Cerebellar cortex (tissue), 1 donor: ENCODE measurements at places on chromosomes 16 and 17.

DNA sequence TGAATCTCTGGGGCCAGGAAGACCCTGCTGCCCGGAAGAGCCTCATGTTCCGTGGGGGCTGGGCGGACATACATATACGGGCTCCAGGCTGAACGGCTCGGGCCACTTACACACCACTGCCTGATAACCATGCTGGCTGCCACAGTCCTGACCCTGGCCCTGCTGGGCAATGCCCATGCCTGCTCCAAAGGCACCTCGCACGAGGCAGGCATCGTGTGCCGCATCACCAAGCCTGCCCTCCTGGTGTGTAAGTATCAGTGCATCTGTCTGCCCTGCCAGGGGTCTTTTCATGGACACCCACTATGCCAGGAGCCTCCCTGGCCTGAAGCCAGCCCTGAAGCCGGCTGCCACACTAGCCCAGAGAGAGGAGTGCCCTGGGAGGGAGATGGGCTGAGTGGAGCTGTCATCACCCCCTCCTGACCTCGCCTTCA is at the start of gene CETP:
CETP (plus strand) TSS at position 100 of the 431 bp plus-strand sequence; CDS start at position 130, 30 bp downstream.
- no peak for DNase-seq

DNA sequence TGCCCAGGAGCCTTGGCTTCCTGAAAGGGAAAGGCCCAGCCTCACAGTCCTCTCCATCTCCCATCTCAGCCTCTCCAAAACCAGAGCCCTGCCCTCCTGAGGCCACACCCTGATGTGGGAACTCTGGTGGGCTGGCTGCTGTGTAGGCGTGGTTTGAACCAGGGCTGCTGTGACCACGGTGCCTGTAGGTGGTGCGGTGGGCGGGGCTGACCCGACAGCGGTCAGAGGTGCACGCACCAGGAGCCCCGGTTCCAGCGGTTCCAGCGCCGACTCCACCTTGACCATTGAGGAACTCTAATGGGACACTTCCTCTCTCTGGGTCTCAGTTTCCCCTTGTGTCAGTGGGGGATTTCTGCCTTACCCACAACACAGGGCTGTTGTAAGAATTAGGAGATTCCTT is 2.4 kb downstream of the RAP1GAP2 start:
- DNase-seq, result no peak

DNA sequence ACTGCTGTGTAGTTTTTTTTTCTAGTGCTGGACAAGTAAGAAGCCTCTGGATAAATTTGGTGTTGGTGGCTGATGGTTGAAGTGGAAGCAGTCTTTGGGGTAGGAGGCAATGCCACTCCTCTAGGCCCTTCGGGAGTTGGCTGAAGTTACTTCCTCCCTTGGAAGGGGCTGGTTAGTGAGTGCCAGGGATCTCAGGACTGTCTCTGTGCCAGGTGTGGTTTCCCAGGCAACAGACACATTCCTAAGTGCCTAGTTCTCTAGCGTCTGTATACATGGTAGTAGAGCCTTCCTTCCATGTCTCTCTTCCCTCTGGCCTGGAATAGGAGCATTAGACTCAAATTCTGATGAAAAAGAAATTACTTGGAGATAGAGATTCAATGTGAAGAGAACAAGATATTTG is 15.3 kb downstream of the TMEM98 start:
- DNase-seq, result no peak

GRCh38 chr17:81966343-81967243 is 5.6 kb upstream of the NOTUM start:
- DNase-seq, result no peak

DNA sequence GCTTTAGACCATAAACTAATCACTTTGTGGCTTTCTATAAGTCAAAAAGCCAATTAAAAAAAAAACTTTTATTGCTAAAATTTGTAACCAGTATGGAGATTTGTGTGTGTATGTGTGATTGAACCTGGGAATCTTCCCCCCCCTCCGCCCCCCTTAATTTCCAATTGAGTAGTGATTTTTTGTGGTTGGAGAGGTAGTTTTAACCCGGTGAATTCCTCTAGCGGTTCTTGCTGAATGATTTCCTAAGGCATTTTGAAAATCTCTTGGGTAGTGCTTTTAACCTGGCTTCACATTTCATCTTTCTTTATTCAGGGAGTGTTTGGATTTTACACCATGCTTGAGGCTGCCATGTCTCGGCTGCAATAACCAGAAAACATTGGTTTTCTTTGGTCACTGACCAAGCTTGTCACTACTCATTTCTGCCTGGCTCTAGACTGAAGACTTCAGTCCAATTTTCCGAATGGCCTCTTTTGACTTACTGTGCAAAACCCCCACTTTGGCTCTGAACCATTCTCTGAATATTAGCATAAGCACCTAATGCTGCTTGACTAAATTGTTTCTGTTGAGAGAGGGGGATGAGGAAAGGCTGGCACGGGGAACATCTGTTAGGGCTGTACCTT is 35.6 kb downstream of the PRKCA start:
- no peak for DNase-seq

GRCh38 chr16:83068686-83069085 is 441.9 kb downstream of the CDH13 start:
- DNase-seq, result no peak

DNA sequence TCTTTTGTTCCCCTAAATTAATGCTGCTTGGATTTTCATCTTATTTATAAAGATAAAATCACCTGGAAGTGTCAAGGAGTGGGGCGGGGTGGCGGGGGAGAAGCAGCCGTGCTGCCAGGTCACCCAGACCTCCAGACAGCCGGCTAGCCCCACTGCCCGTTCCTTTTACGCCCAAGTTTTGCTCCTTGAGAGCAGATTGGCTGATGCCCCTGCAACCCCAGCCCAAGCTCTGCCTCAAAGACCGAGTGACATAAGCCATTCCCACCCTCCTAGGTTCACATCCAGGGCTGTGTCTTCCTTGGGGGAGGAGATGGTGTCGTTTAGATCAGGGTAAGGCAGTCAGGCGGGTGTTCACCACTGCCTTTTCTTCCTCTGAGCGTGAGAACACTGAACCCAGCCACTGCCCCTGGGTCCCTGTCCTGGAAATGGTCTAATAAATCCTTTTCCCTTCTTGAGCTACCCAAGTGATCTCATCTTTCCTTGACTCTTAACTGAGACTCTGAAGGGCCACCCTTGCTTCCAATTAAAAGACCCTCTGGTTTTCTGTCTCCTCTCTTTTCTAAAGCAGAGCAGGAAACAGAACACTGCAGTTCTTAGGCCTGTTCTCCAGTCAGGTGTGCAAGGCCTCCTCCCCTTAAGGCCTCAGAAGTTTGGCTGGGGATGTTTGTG is 5.7 kb downstream of the PDF start:
- DNase-seq, result no peak

- DNase-seq, result peak; percentile 91
These were observed 1.3 kb downstream of the MAZ start for GRCh38 chr16:29807426-29808218.

DNA sequence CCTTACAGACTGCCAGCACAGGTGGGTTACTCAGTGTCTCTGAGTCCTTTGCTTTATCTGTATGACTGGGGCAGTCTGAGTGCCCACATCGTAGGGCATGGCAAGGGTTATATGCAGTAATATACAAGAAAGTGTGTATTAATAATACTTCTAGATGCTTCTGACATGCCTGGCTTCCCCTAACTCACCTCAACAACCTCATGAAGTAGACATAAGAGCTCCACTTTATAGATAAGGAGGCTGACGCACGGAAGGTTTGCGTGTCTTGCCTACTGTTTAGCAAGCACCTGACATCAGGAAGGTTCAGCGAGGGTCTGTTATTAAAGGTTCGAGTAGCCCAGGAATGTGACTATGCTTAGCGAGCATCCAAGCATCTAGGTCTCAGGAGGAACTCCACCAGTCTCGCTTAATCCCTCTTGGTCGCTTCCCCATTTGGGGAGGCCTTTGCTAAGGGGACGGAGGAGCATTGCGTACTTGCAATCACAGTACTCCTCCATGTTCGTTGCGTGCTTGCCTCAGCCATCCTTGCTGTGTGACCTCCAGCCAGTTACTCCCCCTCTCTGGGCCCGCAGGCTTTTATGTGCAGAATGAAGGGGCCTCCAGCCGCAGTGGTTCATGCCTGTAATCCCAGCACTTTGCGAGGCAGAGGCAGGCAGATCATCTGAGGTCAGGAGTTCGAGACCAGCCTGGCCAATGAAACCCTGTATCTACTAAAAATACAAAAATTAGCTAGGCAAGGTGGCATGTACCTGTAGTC is 1.6 kb downstream of the KCNG4 start:
- DNase-seq, result no peak

GRCh38 chr16:70390774-70391173 is 44.1 kb downstream of the DDX19A start:
- DNase-seq, result peak; percentile 53

GRCh38 chr16:54588026-54588425 is 301.4 kb upstream of the IRX3 start:
- no peak for DNase-seq

DNA sequence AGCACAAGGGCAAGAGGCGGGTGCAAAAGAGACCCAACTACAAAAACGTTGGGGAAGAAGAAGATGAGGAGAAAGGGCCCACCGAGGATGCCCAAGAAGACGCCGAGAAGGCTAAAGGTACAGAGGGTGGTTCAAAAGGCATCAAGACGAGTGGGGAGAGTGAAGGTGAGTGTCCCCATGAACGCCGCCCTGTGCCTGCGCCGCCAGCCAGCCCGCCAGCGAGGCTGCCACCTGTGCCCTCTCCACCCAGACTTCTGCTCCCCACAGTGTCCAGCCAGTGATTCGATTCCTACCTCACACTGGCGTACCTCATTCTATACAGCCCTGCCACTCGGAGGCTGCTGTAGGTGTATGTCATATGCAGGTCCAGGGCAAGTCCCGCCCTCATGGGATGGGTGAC is 58.8 kb downstream of the CLEC16A start:
- DNase-seq, result no peak

- no peak for DNase-seq
These were observed 1.3 kb downstream of the CACNG4 start for GRCh38 chr17:66965801-66966262.

DNA sequence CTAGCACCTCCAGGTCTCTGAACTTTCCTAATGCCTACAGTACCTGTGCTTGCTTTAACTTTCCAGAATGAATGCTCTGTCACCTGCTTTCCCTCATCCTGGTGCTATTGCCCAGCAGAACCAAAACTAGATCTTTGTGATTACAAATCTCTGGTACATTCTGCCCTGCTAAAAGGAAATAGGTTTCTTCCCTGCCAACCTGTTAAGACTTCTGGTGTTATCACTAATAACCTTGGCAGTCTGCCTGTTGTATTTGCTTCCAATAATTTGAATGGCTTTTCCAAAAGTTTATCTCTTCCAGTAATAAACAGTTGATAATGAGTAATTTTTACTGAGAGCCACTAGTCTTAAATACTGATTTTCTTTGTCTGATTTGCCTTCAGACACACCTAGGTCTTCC is 15.4 kb downstream of the PDZD9 start:
- peak; percentile 13 for DNase-seq

DNA sequence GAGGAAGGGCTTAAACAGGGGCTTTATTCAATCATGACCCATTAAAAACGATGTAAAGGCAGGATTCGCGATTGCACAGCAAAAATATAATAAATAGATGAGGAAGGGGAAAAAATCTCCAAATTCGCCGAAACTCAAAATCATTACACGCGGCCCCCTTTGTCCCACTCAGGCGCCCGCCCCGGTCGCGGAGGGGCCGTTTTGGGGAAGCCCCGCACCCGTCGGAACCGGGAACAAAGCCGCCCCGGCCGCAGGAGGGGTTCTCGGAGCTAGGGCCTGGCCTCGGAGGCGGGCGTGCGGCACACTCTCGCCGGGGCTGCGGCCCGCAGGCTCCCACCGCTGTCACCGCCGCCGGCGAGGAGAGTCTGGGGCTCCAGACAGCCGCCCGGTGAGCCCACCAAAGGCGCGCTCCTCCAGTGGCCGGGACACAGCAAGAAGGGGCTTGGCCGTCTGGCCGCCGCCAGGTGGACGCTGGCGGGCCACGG is 521 bp downstream of the C16orf87 start:
- DNase-seq, result peak; percentile 15

DNA sequence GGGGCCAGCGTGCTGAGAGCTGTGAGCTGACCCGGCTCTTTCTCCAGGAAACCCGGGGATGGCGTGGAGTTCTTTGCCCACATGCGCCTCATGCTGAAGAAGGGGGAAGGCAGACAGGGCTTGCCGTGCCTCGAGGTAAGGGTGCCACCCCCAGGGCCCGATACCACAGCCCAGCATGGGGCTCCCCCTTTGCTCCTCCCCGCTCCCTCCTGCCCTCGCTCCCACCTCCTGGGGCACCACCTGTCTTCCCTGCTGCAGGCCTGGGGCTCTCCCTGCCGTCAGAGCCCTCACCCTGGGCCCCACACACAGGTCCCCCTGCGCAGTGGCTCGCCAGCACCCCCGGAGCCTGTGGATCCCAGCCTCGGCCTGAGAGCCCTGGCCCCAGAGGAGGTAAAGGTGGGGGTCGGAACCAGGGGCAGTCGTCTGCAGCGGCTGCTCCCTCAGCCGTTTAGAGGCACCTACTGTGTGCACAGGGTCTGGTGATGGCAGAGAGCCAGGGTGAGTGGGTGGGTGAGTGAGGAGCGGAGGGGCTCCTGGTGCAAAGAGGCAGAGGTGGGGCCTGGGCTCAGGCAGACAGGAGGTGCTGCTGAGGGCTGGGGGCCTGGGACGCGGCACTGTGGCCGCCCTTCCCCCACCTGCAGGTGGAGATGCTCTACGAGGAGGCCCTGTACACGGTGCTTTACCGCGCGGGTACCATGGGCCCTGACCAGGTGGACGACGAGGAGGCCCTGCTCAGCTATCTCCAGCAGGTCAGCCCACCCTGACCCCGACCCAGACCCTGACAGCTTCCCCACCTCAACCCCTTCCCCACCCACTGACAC is 5.6 kb downstream of the BAIAP3 start:
- no peak for DNase-seq

DNA sequence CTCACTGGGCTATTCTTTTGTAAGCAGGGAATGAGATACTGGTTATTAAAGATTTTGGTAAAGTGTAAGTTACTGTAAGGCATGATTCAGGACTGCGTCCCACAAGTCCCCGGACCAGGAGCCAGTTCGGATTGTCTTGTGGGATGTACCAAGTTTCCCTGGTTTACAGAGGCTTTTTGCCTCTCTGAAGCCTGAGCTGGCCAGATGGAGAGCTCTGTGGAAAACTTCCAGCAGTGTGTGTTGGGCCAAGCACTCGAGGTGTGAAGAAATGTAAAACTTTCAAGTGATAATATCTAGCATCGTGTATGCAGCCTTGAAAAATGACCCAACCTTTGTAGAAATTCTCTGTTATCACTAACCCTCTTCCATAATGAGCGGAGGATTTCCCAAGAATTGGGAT is 2.4 kb downstream of the EPN2 start:
- peak; percentile 72 for DNase-seq

GRCh38 chr17:9513266-9513665 is 62.4 kb downstream of the STX8 start:
- no peak for DNase-seq

GRCh38 chr17:1621273-1621954 is 7.2 kb downstream of the SLC43A2 start:
- DNase-seq, result no peak

DNA sequence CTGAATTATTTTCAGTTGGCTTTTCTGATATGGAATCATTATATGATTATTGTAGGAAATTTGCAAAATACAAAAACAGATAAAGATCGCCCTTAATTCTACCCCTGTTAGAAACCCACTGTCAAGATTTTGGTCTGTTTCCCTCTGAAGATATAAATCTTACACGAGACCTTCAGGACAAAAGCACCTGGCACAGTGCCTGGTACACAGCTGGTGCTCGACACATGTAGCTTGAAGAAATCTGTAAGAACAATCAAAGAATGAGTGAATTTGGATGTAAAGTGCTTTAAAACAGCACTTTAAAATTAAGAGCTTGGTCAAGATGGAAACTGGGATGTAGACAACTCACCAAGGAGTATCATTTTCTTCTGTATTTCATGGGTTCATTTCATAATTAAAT is 181.1 kb downstream of the C16orf78 start:
- DNase-seq, result no peak

GRCh38 chr17:62652251-62653001 is 25.0 kb downstream of the MRC2 start:
- no peak for DNase-seq

GRCh38 chr17:50274142-50274896 is at the start of gene TMEM92:
Gene TMEM92, plus strand, starts transcription at chr17:50274466. Its CDS starts 36 bp downstream, at chr17:50274502.
- peak; percentile 54 for DNase-seq
